Nucleus accumbens (tissue), 56 donors: ENCODE measurements at places on chromosomes 1 and 21.

GRCh38 chr1:246471688-246472087 lies 35.4 kb downstream of the SMYD3 start:
- no peak for DNase-seq

- DNase-seq = peak; percentile 9
Observed at GRCh38 chr1:99737016-99737415, 29.4 kb downstream of the FRRS1 start.

GRCh38 chr1:7410156-7410555 lies 360.9 kb upstream of the VAMP3 start:
- DNase-seq = no peak

DNA sequence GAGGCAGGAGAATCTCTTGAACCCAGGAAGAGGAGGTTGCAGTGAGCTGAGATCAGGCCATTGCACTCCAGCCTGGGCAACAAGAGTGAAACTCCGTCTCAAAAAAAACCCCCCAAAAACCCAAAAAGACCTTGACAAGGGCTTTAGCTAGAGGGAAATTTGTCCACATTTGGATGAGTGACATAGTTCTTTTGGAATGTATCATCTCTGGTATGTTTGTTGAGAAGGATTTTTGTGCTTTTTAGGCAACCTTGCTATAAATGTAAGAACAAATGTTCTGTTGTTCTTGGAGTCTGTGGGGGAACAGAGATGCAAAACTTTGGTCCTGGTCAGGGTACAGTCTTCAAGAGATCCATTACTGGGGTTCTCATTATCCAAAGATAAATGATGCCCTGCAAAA lies 28.9 kb downstream of the INAVA start:
- DNase-seq = no peak

DNA sequence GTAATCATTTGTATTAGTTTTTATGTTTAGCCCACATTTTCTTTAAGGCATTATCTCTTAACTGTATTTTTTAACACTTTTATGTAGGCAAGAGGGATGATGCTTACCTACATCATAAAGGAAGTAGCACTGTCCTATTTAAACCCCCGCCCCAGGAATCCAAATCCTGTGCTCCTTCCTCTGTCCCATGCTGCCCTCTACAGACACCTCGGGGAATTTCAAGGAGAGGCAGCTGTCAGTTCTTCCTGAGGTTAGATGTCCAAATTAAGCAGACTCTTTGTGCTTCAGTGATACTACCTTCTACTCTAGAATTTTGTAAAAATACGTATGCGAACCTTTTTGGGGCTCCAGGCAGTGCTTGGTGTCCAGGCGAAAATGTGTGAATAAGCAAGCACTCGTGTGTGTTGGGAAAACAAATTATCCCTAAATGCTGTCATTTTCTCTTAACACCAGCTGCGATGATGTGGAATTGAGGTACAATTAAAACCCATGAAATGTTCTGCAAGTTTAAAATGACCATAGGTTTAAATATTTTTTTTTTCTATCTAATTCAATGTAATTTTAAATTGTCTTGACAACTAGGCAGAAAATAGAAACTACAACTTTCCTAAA lies 19.2 kb downstream of the CRCT1 start:
- no peak for DNase-seq

- no peak for DNase-seq
Observed at GRCh38 chr1:101769520-101769919, 227.2 kb downstream of the OLFM3 start.

DNA sequence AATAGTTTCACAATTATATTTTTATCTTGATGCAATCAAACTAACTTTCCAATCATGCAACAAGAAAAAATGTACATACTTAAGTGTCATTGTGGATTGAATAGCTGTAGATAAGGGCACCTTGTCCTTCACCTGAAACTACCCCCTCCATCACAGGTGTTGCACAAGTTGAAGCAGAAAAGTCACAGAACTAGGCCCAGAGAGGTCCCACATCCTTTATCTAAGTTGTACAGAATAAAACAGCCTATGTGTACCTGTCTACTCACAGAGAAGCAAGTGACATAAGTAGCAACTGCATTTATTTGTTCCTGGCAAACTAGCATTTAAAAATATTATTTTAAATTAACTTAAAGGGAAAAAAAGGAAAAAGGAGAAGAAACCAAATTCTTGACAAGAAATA lies 256.8 kb downstream of the FAF1 start:
- no peak for DNase-seq

- no peak for DNase-seq
Observed at GRCh38 chr1:227733309-227733705, 1.8 kb downstream of the JMJD4 start.

- DNase-seq = no peak
Observed at GRCh38 chr1:56411484-56412180, 167.7 kb downstream of the PLPP3 start.

GRCh38 chr1:180974236-180974635 lies 48.4 kb downstream of the STX6 start:
- no peak for DNase-seq

- DNase-seq = no peak
Observed at GRCh38 chr1:183838221-183838620, 33.3 kb downstream of the RGL1 start.

GRCh38 chr1:149936992-149937705 lies 470 bp upstream of the MTMR11 start:
- DNase-seq = no peak

- DNase-seq = no peak
Observed at GRCh38 chr21:20661745-20662422, 336.3 kb upstream of the NCAM2 start.

DNA sequence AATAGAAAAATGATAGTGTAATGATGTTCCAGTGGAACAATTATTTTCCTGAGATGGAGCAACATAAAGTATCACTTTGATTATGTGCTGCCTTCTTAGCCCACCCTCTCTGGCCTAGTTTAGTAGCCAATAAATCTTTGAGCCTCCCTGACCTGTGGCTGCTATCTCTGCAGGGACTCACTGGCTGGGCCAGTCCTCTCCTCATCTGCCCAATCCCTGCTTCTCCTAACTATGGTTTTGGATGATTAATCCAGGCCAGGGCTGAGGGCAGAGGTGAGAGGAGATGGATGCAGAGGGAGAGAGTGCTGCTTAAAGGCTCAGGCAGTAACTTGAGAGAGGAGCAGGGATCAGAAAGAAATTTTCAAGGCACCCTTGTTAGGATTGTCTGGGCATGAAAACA lies 89.0 kb upstream of the CD34 start:
- DNase-seq = no peak

DNA sequence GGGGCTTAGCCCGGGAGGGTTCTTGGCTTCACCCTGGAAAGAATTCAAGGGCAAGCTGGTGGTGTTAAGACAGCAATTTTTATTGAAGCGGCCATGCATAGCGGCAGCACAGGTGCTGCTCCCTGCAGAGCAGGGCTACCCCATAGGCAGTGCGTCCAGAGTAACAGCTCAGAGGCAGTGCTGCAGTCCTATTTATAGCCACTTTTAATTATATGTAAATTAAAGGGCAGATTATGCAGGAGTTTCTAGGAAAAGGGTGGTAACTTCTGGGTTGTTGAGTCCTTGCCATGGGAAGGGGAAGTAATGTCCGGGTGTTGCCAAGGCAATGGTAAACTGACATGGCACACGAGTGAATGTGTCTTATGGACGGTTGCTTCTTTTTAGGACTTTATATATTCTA lies 57.0 kb downstream of the VPS26C start:
- DNase-seq = no peak

DNA sequence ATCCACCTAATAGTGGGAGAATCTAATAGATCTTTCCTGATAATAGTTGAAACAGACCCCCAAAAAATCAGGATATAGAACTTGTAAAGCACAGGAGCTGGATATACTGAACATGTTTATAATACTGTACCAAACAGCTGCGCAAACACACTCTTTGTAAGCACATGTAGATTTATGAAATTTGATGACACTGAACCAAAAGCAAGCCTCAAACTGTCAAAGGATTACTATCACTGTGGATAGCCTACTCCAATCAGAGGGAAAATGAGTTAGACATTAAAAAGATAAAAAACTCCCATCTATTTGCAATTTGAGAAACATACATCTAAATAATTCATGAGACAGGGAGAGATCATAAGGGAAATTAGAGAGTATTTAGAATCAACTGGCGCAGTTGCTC lies 26.1 kb downstream of the RCAN3 start:
- DNase-seq = no peak

DNA sequence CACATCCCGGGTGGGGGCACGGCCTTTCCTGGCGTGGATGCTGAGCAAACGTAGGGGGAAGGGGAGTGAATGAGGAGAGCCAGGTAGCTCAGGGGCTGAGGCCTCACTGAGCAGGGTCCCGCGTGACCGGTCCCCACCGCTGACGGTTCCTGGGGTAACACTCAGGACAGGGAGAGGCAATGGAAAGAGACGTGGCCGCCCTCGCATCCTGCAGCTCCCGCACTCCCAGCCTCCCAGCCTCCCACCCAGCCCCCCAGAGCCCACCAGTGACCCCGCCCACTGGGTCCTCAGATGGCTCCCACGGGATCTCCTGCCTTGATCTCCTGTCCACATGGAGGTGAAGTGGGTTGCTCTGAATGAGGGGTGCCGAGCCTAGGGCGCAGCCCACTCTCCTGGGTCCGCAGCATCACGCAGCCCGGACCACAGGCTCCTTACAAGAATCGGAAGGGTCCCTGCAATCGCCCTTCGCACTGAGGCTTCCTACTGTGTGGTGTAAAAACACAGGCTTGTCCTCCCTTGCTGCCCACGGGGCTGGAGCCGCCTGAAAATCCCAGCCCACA lies 2.4 kb downstream of the TSPEAR start:
- DNase-seq = no peak

- no peak for DNase-seq
Observed at GRCh38 chr1:24827379-24828135, 82.3 kb downstream of the CLIC4 start.

- DNase-seq = no peak
Observed at GRCh38 chr1:6008084-6008415, 15.8 kb upstream of the NPHP4 start.

- DNase-seq = no peak
Observed at GRCh38 chr1:172533513-172534151, 682 bp downstream of the SUCO start.

DNA sequence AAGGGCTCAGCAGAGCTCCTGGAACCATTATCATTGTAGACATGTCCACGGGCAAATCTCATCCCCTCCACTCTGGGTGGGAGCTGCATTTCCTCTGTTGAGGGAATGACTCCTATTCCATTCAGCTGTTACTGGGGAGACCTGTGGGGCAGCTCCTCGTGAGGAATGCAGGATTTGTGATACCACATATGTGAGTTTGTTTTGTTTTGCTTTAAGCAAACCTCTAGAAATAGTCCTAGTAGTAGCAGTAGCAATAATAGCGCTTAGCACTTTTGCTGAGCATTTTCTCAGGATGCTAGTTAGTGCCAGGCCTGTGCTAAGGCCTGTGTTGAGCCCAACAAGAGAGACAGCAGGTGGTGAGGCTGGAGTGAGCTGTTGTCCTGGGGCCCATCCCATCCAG lies 10.8 kb downstream of the OLIG1 start:
- no peak for DNase-seq

- no peak for DNase-seq
Observed at GRCh38 chr1:162256287-162256686, 120.4 kb downstream of the SPATA46 start.

DNA sequence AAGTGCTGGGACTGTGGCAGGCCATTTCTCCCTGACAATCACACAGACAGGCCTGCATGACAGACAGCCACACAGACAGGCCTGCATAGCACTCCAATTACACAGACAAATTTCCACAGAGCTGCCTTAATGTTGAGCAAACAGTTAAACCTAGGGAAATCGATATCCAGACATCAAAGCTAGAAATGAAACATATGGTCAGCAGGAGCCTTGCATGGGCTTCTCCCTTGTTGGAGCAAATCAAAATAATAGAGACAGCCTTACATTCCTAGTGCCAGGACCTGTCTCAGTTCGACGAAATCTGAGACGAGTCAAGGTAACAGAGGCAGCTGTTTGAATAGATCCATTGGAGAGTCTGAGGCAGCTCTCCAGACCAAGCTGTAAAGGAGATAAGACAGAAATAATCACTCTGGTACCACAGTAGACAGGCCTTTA lies 42.4 kb downstream of the OLFML3 start:
- no peak for DNase-seq

- no peak for DNase-seq
Observed at GRCh38 chr1:222996310-222996975, 146.6 kb downstream of the TLR5 start.
